Stimulated activated CD4-positive, alpha-beta T cell treated with anti-CD3 and anti-CD28 coated beads, TNF-alpha, amount 100 ng/mL, for 48 hours (primary cell): ENCODE measurements at places on chromosomes 11 and 22.

DNA sequence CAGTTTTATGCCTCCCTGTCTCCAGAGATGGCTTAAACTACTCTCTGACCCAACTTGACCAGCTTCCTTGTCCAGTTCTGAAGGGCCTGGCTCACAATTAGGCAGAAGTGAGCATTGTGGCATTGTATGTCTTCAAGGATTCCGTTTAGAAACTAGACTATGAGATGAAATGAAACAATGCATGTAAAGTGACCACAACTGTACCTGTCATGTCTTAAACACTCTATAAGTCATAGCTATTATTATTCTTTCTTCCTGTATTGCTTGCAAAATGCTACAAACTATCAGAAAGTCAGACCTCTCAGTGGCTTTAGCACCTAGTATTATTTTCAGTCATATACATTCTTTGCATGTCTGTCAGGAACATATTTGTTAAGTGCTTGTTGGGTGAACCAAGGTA, 127.9 kb upstream of the MTMR2 start:
- no peak for DNase-seq

DNA sequence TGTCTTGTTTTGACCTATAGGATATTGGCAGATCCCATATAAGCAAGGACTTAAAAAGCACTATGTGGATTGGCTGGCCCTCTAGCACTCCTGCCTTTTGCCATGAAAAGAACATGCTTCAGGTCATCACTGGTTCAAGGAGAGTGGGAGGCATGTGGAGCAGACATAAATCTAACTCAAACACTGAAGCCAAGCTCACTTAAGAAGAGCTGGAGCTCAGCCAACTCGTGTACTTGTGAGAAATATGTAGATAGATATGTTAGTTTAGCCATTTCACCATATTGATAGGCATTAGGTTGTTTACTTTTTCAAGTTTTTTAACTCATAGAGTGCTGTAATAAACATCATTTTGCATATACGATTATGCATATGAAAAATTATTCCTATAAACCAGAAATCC, 19.9 kb upstream of the BBOX1 start:
- DNase-seq = no peak

- DNase-seq = no peak
Observed at GRCh38 chr11:125069008-125069407, 5.9 kb downstream of the SLC37A2 start.

- DNase-seq = no peak
Observed at GRCh38 chr22:35450824-35451569, 51.1 kb downstream of the MCM5 start.

GRCh38 chr11:12845163-12845562, 164.0 kb upstream of the RASSF10 start:
- DNase-seq = no peak

GRCh38 chr11:69073469-69073868, 24.7 kb downstream of the TPCN2 start:
- no peak for DNase-seq

GRCh38 chr22:46812034-46812605, 49.7 kb downstream of the TBC1D22A start:
- no peak for DNase-seq

DNA sequence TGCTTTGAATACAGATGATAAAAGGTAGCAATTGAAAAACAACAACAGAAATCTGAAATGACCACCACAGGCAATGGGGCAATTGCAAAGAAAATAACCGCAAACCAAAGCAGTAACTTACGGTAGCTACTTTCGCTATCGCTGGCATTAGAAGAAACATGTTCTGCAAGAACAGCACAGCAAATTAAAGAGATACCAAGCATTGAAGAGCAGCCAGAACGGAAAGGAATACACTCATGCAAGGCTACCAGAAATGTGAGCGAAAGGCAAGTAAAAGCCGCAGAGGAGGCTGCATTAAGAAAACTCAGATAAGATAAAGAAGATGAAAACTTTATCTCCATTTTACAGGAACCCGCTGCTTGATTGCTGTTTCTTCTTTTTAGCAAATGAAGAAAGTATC, 194.1 kb upstream of the CCDC90B start:
- DNase-seq = no peak

DNA sequence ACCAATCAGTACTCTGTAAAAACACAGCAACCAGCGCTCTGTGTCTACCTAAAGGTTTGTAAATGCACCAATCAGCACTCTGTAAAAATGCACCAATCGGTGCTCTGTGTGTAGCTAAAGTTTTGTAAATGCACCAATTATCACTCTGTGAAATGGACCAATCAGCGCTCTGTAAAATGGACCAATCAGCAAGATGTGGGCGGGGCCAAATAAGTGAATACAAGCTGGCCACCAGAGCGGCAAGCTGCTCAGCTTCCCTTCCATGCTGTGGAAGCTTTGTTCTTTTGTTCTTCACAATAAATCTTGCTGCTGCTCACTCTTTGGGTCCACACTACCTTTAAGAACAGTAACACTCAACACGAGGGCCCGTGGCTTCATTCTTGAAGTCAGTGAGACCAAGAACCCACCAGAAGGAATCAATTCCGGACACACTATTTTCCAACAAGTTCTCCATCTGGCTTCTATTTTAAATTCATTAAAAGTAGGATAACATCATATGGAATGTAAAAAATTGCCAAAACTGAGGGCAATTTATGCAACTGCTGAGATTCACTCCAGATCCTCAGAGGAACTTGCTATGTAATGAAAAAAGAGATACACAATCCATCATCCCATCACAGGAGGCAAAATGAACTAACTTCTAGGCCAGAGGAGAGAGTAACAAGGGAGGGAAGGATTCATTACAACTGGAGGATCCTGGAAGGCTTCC, 3.1 kb upstream of the PANX1 start:
- DNase-seq = no peak

- DNase-seq = no peak
Observed at GRCh38 chr11:67450796-67451657, 1.5 kb downstream of the GPR152 start.

DNA sequence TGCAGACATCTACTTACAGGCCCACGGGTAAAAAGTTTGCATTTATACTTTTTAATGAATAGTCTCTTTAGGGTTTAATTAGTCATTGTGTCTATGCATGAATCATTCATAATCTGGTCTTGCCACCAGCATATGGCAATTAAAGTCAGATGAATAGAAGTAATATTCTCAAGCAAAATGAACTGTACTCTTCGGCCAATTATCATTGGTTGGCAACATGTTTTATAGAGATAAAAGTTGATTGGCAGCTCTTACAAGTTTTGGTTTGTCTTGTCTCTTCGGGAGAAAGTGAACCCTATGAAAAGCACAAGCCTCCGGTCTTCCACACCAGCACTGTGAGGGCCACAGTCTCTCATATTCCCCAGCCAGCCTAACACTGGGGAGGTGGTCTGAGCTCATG, 97.8 kb downstream of the OSBP2 start:
- DNase-seq = no peak

DNA sequence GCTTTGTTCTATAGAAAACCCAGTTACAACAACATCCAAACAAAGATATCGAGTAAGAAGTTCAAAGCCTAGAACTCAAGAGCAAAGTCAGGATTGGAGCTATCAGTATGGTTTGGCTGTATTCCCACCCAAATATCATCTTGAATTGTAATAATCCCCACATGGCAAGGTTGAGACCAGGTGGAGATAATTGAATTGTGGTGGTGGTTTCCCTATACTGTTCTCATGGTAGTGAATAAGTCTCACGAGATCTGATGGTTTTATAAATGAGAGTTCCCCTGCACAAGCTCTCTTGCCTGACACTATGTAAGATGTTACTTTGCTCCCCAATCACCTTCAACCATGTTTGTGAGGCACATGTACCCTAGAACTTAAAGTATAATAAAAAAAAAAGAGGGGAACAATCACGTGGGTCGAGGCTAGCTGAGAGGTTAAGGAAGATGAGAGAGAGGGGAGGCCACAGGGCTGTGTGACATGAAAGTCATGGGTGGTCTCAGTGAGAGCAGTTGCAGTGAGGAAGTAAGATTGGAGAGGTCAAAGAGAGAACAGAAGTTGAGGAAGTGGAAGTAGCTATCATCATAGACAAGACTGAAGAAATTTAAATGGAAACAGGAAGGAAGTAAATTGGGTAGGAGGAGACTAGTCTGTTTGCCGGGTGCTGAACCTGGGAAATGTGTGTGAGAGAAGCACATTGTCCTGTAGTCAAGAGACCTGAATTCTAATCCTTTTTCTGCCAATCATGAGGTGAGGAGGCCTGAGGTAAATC, 80.1 kb upstream of the CD44 start:
- DNase-seq = no peak

- no peak for DNase-seq
Observed at GRCh38 chr11:111826322-111826950, 44.9 kb downstream of the ALG9 start.

- no peak for DNase-seq
Observed at GRCh38 chr11:113623114-113623513, 83.0 kb downstream of the TMPRSS5 start.

- no peak for DNase-seq
Observed at GRCh38 chr11:34206407-34207300, 101.2 kb downstream of the NAT10 start.

DNA sequence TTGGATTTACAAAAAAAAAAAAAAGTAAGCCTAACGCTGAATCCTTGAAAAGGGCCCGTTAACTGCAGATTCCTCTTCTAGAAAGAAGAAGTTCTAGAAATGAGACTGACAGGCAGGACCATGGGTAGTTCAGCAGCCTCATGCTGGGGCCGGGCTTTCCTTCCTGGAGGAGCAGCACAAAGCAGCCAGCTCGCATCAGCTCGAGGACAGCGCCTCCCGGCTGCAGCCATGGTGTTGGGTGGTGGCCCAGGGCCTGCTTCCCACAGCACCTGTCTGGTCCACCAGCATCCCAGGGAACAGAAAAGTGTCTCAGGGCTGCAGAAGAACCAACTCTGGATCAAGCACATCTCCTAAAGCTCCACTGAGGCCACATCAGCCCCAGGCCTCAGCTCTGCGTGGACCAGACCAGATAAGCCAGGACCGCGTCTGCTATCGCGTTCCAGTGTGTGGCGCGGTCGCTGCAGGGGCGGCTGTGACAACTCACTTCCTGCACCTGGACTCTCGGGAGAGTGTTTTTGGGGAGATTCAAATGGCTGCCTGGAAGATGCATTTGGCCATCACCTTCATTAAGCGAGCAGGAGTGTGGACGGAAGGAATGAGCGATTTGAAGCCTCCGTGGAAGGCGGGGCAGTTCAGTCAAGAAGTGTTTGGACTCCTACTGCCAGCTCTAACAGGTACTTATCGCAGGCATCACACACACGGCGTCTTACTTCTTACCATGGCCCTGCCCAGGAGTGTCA, 53.5 kb downstream of the MYH9 start:
- no peak for DNase-seq

DNA sequence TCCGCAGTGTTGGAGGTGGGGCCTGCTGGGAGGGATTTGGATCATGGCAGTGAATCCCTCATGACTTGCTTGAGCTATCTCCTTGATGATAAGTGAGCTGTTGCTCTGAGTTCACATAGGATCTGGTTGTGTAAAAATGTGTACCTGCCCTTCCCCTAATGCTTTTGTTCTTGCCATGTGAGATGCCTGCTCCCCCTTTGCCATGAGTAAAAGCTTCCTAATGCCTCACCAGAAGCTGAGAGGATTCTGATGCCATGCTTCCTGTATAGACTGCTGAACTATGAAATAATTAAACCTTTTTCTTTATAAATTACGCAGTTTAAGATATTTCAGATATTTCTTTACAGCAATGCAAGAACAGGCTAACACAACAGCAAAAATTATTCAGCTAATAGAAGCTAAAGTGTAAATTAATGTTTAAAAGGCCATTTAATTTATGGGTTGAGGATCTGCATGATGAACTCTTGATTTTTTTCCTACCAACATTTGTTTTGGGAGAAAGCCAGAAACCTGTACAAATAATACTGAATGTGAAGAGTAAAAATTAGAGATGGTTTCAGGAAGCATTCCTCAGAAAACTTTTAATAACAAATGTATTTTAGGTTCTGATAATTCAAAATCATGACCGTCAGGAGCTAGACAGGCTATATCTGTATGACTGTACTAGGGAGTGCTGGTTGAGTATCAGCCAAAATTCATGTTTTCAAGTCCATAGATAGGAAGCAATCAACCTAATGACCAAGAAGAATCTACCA, 177.5 kb upstream of the GRIA4 start:
- DNase-seq = no peak

DNA sequence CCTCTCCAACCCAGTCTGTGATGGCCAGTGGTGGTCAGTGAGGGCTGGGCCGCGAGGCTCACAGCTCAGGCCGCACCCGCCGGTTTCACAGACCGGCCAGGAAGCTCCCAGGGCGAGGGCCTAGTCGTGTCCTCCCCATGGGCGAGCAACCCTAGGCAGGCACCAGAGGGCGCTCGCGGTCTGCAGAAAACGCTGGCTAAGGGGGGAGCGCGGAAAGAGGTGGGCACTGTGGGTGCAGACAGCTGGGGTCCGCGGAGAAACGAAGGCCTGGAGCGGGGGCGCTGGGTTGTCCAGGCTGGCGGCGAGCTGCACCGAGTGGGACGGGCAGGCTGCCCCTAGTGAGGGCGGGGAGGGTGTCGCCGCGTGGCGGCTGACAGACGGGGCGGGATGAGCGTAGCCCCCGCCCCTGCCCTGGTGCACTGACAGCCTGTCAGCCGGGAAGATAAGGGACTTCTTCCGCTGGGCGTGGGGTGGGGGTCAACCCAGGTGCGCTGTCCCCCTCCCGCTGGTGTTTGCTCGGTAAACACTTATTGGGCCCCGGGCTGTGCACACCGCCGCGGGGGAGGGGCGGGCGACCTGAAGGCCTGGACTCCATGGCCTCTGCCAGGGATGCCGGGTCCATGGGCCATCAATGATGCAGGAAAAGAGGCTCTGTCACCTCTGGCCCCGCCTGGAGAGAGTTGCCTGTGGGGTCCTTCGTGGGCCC, 7.5 kb downstream of the GP1BB start:
- DNase-seq = peak; percentile 55

- DNase-seq = no peak
Observed at GRCh38 chr11:61616434-61616833, 35.6 kb upstream of the SYT7 start.

DNA sequence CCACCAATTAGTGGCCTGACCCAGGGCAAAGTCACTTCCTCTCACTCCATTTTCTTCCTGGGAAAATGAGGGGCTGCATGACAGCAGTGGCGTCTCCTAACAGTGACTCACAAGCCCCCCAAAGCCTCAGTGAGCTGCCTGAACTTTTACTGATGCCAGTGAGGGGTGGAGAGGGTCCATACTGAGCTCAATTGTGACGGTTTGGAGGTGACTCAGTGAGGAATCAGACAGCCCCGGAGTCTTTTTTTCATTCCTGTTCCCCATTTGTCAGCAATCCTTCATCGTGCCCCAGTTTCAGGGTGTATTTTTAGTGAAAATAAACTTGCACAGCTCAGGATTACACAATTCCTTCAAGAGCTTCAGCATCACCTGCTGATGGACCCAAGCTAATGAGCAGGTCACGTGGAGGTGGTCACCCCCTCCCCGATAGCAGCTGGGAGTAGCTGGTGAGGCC, 30.1 kb upstream of the RASD2 start:
- no peak for DNase-seq

- no peak for DNase-seq
Observed at GRCh38 chr22:19869497-19870152, 15.0 kb upstream of the GNB1L start.

DNA sequence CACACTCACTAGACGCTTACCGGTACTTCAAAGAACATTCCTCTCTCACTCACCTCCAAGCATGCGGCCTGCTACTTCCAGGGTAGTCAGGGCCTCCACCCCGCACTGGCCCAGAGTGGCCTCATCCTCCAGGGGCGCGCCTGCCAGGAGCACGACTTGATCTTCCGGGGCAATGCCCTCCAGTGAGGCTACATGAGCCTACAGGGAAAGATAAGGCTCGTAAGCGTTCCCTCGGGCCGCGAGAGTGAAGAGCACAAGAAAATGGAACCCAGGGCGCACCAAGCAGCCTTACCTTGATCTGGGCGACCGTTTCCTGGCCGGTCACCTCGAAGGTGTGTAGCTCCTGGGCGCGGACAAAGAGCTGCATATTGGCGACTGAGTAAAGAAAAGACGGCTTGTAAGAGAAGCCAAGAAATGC, 478 bp downstream of the FAU start:
- DNase-seq = no peak
